ENCODE measurements at places on chromosomes 12 and 14.

DNA sequence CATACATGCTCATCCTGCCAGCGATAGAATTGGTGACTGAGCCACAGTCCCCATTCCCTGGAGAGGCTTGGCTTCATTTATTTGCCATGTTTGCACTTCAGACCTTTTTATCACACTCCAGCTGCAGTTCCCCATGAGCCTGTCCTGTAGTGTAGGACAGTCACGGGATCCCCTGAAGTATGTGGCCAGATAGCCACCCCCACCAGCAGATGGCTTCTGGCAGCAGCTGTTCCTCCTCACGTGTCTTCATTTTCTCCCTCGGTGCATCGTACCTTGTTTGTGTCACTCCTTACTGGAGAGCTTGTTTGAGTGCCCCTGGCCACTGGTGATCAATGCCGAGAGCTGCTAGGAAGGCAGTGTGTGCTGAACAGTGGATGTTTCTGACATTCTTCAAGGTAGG lies 40.2 kb downstream of the UBE3B start:
- no peak for DNase-seq

DNA sequence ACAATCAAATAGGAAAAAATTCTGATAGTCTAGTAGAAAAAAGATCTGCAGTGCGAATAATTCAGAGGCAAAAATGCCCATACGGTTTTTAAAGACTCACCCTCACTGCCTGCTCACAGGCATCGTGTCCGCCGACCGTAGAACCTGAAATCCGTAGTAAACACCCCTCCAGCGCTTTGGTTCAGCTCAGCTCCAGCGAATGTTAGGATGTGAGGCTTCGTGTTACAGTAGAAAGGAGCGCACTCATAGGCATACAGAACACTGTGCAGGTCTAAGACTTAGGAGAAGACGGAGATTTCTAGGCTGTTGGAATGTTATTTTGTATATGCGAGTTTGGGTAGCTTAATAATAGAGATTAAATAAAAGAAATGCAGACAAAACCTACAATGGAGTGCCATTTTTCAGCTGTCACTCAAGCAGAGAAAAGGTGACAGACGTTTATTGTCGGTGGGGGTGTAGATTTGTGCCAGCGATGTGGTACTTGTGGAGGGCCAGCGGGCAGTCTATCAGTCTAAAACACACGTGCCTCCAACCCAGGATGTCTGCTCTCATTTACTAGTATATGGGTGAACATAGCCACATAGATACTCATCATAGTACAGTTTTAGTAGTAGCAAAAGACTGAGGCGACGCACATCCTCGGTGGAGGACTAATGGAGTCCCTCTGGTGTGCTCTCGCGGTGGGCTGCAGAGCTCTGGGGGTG lies 25.7 kb downstream of the SFSWAP start:
- DNase-seq: no peak

- peak; percentile 57 for DNase-seq
These were observed 10.9 kb downstream of the ZNF664 start for GRCh38 chr12:123983822-123984485.

DNA sequence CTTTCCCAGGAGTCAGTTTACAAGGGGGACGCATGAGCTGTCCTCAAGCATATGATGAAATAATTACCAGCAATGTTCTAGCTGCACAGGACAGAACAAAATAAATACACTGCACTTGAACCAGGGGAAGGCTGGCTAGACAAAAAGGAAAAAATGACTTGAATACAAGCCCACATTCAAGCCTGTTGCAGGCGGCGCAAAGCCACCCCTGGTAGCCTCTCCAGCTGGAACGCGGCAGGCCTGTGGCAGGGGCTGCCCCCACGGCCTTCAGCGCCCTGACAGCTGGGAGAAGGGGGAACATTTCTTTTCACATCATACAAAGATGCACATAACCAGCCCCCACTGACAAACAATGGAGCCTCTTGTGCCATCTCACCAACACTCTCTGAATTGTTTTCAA lies 57.1 kb downstream of the TRAFD1 start:
- peak; percentile 82 for DNase-seq

DNA sequence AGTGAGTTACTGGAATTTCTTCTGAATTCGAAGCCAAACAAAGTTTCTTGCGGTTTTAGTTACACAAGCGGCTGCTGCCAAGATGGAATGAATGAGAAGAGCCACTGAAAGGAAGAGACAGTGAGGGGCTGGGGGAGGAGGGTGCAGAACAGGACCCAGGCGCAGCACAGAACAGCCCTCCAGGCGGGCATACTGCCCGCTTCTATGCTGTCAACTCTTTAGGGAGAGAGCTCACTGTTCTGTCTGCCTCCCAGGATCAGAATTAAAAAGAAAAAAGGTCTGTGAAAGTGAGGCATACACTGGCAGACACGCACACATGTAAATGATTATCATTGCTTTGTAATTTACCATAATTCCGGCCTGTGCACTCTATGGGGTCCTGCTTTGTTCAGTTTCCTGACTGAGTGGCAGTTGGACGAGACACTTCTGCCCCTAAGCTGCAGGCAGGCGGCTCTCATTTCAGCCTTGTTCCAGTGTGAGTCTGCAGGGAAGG lies 231.6 kb downstream of the CACNA1C start:
- DNase-seq: no peak

DNA sequence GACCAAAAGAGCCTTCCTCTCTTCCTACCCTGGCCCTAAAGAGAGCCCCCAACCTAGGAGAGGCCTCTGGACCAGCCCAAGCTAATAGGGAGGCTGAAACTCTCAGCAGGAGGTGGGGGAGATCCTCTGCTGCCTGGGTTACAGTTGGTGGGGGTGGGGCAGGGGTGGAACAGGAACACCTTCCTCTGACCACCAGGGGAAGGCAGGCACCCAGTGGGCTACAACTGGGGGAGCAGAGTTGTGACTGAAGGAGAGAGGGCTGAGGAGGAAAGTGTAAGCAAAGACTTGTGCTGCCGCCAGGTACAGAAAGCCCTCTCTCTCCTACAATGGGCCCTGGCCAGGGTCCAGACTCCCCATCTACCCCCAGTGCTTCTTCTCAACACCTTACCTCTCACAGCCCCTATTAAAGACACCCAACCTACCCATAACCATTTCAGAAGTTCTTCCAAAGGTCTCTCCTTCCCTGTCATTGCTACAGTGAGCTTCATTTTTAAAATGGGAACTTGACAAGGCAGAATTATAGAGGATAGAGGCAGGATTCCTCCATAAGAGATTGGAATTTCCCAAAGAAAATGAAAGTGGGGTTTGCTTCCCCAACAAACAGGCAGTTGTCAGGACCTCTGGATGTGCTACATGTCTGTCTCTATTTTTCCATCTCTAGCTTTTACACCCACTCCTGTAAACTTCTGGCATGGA lies 1.4 kb downstream of the MYO1A start:
- no peak for DNase-seq

- no peak for DNase-seq
These were observed at the start of gene BATF for GRCh38 chr14:75522224-75522982. TSS of gene BATF (plus strand) at chr14:75522469. CDS start at chr14:75522683, 214 bp downstream.

- DNase-seq: no peak
These were observed 23.5 kb downstream of the CSRP2 start for GRCh38 chr12:76855271-76855670.

GRCh38 chr12:89217472-89217871 lies 134.8 kb downstream of the DUSP6 start:
- no peak for DNase-seq

GRCh38 chr14:52730709-52731111 lies 744 bp downstream of the STYX start:
- no peak for DNase-seq

- DNase-seq: no peak
These were observed 1258.0 kb downstream of the FSCB start for GRCh38 chr14:43249116-43249515.

DNA sequence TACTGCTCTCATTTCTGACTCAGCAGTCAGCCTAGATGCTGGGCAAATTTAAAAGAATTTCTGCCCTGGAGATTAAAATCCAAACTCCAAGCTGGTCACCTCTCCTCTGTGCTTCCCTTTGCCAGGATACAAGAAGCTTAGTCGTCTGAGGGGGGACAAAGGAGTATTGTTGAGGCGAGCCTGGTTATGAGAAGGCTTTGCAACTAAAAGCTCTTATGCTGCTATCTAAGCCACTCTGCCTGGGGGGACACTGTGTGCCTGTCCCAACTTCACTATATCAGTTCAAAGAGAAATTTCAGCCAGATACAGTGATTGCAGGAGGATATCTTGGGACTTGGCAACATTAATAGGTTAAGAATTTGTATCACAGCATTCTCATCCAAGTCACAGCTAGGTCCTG lies 10.8 kb upstream of the PLEKHH1 start:
- DNase-seq: peak; percentile 72

DNA sequence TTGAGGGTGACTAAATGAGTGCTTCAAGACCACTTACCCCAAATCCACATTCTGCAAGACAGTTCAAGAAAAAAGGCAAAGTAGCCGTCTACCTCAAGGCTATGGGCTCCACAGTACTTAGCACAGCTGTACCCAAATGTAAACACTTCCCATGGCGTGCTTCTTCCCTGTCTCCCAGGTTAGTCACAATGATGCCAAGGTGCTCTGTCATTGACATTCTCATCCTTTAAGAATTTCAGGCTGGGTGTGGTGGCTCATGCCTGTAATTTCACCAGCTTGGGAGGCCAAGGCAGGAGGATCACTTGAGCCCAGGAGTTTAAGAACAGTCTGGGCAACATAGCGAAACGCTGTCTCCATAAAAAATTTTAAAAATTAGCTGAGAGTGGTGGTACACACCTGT lies 51.2 kb upstream of the CERS5 start:
- DNase-seq: no peak

DNA sequence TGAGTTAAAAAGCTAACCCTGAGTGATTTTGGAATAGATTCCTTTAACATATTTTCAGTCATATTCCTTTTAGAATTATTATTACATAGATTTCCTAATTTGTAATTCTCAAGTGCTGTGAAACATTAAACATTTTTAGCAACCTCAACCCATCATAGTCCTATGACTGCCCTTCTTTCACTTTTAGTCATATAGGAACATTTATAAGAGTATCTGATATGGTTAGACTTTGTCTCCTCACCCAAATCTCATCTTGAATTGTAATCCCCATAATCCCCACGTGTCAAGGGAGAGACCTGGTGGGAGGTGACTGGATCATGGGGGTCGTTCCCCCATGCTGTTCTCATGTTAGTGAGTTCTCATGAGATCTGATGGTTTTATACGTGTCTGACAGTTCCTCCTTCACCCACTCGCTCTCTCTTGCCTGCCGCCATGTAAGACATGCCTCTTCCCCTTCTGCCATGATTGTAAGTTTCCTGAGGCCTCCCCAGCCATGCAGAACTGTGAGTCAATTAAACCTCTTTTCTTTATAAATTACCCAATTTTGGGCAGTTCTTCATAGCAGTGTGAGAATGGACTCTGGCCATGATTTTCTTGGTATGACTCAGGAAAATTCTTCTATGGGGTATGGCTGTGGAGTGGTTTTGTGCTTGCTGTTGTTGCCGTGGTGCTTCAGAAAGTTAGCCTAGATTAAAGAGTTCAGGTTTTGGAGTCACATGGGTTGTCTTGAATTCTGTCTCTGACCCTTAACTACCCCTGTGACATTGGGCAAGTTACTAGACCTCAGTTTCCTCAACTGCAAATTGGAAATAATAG lies 83.9 kb downstream of the FUT8 start:
- DNase-seq: no peak

- no peak for DNase-seq
These were observed 268.9 kb downstream of the SUDS3 start for GRCh38 chr12:118645219-118645618.

DNA sequence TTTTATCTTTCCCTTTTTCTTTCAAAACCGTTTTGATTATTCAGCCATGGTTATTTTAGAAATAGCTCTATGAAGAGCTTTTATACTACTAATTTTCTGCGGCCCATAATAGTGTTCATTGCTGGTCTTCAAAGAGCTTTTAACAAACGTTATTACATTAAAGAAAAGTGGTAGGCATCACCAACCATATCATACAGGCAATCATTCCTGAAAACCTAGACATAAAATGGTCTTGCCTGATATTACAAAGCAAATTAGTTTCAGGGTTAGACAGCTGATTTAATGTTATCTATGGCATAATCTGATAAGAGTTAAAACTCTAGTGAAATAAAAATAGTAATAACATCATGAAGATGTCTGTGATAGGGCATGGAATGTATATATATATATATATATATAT lies 89.7 kb upstream of the CNTN1 start:
- no peak for DNase-seq

DNA sequence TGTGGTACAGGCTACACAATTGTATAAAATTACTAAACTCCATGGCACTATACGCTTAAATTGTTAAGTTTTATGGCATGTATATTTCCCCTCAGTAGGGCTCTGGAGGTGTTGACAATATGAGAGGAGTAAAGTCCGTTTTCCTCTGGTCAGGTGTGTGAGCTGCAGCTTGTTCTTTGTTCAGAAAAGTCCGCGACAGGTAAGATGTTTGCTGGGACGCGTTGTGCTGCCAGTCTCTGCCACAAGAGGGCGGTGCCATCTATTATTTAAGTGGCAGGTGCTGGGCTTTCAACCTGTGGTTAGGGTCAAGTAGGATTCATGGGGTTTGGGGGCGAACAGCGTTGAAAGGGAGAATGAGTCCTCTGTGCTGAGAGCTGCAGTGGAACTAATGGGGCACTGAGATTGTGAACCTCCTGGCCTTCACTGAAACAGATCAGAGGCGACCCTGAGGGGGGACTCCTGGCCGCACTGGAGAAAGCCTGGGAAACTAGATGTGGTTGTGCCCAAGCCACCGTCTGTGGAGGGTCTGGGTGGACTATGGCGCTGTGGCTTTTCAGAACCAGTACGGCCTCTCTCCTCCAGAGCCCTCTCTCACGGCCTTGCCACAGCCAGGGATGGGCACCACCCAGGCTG lies 179.0 kb downstream of the SLC15A4 start:
- DNase-seq: no peak

DNA sequence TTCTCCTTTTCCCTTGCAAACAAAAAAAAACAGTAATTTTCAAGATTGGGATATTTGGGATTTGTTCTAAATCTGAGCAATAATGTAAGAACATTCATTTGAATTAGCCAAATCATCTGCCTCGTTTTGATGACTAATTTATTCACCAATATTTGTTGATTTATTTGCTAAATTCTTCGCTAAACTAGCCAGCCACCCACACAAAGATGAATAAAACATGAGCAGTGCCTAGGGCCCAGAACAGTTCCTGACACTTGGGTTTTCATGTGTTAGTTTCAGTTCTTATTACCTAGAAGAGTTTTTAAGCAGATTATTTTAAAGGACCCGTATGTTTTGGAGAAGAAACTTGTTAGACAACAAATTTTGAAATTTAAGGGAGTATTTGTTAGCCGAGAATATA lies 1.4 kb downstream of the ETNK1 start:
- no peak for DNase-seq

- no peak for DNase-seq
These were observed 97.8 kb downstream of the TMEM30B start for GRCh38 chr14:61183196-61183885.

- no peak for DNase-seq
These were observed 21.4 kb downstream of the CLSTN3 start for GRCh38 chr12:7151532-7151931.

GRCh38 chr14:77206877-77207389 lies 25.3 kb downstream of the TMEM63C start:
- no peak for DNase-seq

DNA sequence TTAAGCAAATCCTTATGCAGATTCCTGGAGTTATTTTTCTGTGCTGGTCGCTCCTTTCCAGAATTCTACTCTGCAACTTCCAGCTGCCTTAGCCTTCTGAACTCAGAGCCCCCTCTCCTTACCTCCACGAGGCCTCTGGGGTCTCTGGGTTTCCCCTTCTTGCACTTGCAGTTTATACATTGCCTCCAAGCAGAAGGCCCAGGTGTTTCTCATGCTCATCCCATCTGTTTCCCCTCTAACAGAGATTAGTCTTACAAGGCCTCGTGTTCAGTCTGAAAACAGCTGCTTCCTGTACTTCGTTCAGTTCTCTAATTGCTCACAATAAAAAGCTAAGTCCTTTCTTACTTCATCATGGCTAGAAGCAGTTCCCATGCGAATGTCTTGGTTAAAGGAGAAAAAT lies 134.4 kb upstream of the FGD4 start:
- no peak for DNase-seq

Data from COLO829 (cell line).